ENCODE measurements at places on chromosomes 2 and 18. TPM values are rescaled to one million over a fixed set of nuclear protein-coding genes. Genes with fewer than 3 reads are reported as not detected.

GREB1L gene
- total RNA-seq: 1.8 TPM

LYG2 gene
- total RNA-seq: not detected

ESPNL gene
- 0.16 TPM for total RNA-seq

TEKT4 gene
- not detected for total RNA-seq

RNU2-63P gene
- total RNA-seq: not detected

GEN1 gene
- total RNA-seq: 8.9 TPM

SIX3 gene
- 0.39 TPM for total RNA-seq

SLC30A3 gene
- 3.0 TPM for total RNA-seq

TUBA4B gene
- total RNA-seq: not detected

C2orf72 gene
- 7.6 TPM for total RNA-seq

LONRF2 gene
- 3.5 TPM for total RNA-seq

MARS2 gene
- total RNA-seq: 12.3 TPM

TMEM178A gene
- total RNA-seq: 0.29 TPM

MOGAT1 gene
- total RNA-seq: not detected

KLHL14 gene
- not detected for total RNA-seq

CD8A gene
- 0.34 TPM for total RNA-seq

PAX3 gene
- total RNA-seq: not detected

NDC80 gene
- 9.1 TPM for total RNA-seq

CXCR2 gene
- not detected for total RNA-seq

LCT gene
- total RNA-seq: 0.03 TPM

KLHL41 gene
- total RNA-seq: 0.17 TPM

LRRTM4 gene
- total RNA-seq: not detected

PTPN4 gene
- 17.0 TPM for total RNA-seq

RAB6C gene
- not detected for total RNA-seq

RNF181 gene
- 190 TPM for total RNA-seq

SALL3 gene
- total RNA-seq: not detected

HOXD12 gene
- not detected for total RNA-seq

PIAS2 gene
- total RNA-seq: 8.6 TPM

NT5C1B gene
- not detected for total RNA-seq

OR6B2 gene
- not detected for total RNA-seq

CHRNA1 gene
- not detected for total RNA-seq

ITGB6 gene
- total RNA-seq: 0.72 TPM

KLF11 gene
- total RNA-seq: 3.8 TPM

IL1B gene
- total RNA-seq: 0.13 TPM

DSEL gene
- total RNA-seq: 0.39 TPM

CCL20 gene
- 6.2 TPM for total RNA-seq

C2orf66 gene
- total RNA-seq: 0.12 TPM

SERPINB4 gene
- 0.07 TPM for total RNA-seq

RAPGEF4 gene
- total RNA-seq: 0.28 TPM

POU3F3 gene
- not detected for total RNA-seq

NCKAP5 gene
- total RNA-seq: 1.2 TPM

GKN2 gene
- total RNA-seq: 3.5 TPM

CNDP2 gene
- 77.2 TPM for total RNA-seq

PHOSPHO2 gene
- 3.0 TPM for total RNA-seq

CFAP221 gene
- not detected for total RNA-seq

UCN gene
- total RNA-seq: 2.5 TPM

KLHL30 gene
- total RNA-seq: 0.17 TPM

RBM44 gene
- 0.23 TPM for total RNA-seq

TCF23 gene
- not detected for total RNA-seq

MEIS1 gene
- 1.8 TPM for total RNA-seq

REG3A gene
- total RNA-seq: not detected

SOX11 gene
- total RNA-seq: not detected

KCNIP3 gene
- 1.5 TPM for total RNA-seq
